ENCODE measurements at places on chromosomes 11 and 22.

GRCh38 chr11:38356255-38356654 is 1758.2 kb upstream of the RAG2 start:
- DNase-seq: no peak

DNA sequence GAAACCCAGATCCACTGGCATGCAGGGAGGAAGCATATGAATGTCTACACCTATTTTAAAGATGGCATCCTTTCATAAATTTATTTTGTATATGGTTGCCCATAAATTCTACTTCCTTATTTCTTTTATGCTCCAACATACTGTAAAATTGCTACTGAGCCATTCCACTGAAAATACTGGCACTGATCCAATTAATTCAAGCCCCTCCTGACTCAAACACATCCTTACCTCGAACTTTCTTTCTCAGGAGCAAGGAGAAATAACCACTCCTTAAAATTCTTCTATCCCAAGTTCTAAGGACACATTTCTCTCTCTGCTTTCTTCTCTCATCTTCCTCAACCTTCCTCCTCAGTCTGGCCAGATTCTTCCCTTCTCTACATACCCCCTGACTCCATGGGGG is 5.5 kb upstream of the NXF1 start:
- no peak for DNase-seq

DNA sequence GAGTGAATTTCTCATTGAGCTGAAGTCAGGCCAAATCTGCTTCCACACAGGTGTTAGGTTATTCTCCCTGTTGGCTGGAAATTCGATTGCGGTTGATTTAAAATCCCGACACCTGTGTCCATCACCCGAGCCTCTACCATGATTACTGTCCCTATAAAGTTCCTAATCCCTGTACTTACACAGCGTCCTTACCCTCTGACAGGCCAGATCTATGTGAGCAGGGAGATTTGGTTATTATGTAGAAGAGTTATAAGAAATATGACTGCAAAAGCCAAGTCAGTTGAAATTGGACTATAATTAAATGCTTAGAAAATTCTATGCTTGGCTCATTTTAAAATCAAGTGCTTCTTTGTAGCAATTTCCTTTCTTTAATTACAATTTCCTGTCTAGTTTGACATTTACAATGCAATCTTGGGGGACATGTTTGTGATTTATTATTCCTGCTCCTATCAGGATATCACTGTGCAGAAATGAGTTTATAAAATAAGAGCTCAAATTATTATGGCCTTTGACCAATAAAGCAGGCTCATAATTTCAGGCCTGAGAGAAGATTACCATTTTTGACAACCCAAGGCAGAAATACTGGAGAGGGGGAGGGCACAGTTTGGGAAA is 32.5 kb upstream of the LMO1 start:
- DNase-seq: no peak

DNA sequence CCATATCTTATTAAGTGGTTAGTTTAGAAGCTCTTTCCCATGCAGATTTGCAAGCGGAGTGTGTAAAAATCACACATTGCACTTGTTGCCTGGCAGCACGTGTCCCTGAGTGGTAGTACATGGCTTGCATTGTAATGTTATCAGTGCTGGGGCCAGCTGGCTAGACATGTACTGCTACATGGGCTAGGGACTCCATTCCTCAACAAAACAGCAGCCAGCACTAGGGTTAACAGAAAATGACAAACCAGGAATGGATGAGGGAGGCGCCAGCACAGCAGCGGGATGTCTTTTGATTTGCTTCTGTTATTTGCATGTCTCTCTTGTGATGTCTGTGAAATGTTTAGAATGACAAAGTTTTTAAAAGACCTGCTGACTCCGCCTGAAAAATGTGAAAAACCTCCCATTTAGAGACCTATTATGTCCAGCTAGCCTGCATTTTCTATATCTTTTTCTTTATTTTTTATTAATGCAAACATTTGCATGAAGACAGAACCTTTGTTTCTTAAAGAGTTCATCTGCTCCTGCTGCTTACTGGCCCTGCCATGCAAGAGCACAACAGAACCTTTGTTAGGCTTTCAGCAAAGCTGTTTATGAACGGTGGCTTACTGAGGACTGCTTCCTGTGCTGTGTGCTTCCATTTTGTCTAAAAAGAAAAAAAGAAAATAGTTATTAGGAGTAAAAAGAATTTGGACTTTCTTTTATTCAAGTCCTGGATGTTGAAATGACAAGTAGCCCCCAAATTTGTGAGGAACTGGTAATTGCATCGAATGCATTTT is 40.7 kb downstream of the CSTPP1 start:
- no peak for DNase-seq

GRCh38 chr11:64870176-64870892 is 8.1 kb downstream of the EHD1 start:
- DNase-seq: no peak

GRCh38 chr11:534396-535209 is 773 bp downstream of the HRAS start:
- DNase-seq: no peak

DNA sequence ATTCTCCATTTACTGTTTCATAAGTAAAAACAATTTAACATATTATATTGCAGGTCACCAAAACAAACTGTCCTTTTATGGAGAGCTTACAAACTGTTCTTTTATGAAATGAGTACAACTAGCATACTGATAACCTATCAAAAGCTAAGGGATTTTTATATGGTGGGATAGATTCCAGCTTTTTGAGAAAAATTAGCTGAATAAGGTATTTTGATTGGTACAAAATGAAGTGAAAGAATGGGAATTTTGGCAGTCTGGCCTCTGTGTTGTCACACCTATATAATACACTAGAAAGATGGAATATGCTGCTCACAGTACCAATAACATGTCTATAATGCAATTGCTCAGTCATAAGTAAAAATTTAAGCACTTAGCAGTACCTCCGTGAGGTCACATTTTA is 11.4 kb downstream of the TRAF6 start:
- no peak for DNase-seq

- no peak for DNase-seq
Observed at GRCh38 chr11:45512471-45513148, 152.8 kb downstream of the CHST1 start.

DNA sequence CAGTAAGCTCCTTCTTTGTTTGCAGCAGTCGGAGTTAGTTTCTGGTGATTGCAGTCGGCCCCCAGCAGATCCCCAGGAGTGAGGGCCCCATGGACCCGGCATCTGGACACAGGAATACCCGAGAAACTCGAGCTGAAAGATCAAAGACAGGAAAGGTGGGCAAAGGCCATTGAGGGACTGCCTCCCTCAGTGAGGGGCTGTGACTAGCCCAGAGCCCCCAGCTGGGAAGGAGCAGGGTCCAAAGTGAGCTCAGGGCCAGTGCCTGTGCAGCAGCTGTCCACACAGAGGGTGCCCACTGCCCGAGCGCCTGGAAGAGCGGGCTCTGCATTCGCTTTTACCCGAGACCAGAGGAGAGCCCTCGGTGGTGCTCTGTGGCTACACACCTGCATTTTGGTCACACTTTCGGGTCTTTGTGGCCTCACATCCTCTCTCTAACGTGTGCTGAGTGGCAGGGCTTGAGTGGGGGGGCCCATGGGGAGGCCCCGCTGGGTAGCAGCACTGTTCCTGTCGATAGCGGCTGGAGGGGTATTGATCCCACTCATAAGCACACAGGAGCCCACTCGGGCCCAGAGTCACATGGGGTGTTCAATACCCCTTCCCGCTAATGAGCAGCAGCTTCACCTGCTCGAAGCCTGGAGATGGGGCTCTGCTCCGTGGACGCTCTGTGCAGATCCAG is 532.9 kb downstream of the TBC1D22A start:
- no peak for DNase-seq

DNA sequence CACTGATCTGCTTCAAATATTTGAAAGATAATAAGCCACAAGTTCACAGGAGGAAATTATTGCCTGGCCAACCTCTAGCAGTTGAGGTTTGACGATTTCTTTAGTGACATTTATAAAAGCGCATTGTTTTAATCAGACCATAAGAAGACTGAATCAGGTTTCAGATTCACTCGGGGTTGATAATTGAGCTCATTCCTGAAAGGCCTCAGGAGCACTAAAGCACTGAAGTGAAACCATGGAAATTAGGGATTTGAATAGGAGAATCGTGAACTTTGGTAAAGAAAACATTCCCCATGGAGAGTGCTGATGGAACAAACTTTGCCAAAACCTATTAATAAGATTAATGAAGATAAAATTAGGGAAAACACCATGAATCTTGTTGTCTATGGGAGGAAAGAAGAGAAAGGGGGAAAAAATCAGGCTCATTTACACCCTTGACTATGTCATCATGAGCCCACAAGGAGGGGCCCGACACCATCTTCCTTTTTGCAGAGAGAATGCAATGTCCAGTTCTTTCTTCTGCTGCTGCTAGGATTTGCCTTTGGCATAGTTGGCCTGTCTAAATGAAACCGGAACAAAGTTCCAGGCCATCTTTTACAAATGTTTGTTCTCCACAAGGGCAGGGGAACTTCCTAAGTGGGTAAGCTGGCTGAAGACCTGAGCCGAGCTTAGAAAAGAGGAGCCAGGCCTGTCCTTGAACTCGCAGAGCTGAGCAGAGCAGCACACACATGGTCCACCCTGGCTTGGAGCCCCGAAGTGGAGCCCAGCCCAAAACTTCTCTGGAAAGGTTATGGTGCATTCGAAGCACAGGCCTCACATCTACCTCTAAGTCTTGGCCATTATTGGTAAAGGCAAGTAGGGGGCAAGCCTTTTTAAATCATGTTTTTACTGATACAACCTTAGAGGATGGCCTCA is 56.1 kb upstream of the EIF3M start:
- no peak for DNase-seq
